ENCODE measurements at places on chromosomes 16 and 17.

- no peak for DNase-seq
These were observed 6.1 kb downstream of the RUNDC3A start for GRCh38 chr17:44314524-44314868.

DNA sequence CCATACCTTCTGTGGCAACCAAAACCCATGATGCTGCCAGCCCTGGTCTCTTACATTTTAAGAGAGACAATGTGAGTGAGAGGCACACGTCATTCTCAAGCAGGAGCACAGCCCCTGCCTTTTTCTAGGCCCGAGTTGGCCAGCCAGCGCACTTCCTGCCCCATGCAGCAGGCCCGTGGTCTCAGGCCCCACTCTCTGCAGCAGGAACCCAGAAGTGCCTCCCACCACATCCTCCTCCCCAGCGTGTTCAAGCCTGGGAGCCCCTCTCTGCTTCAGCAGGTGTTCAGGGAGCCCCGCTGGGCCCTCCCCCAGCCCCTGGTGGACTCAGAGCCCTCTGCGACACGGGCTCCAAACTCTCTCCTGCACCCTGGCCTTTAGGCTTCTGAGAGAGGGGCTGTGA lies 30.5 kb downstream of the ITGAE start:
- DNase-seq, result no peak

- no peak for DNase-seq
These were observed 148.0 kb downstream of the KCNJ12 start for GRCh38 chr17:21524211-21524591.

GRCh38 chr16:89561884-89562599 lies 1.6 kb downstream of the RPL13 start:
- DNase-seq, result no peak

GRCh38 chr17:36544044-36544306 lies 744 bp upstream of the GGNBP2 start:
- DNase-seq, result no peak

GRCh38 chr16:66095676-66096075 lies 270.8 kb upstream of the CDH5 start:
- no peak for DNase-seq

DNA sequence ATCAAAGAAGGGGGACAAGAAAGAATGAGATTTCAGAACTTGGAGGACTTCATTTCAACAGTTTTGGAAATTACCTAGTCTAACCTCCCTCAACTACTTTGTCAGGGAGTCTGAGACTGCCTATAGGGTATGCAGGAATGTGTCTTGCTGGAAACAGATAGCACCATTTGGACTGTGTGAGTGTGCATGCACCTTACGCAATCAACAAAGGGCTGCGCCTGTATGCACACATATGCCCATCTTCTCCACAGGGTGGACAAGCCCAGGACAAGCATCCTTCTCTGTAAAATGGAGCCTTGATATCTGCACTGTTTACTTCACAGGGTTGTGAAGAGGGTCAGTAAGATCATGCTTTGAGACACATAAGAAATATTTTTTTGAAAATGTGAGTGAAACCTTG lies 305.7 kb upstream of the ASIC2 start:
- DNase-seq, result no peak

GRCh38 chr17:47998044-47998443 lies 27.1 kb downstream of the CDK5RAP3 start:
- DNase-seq, result no peak

DNA sequence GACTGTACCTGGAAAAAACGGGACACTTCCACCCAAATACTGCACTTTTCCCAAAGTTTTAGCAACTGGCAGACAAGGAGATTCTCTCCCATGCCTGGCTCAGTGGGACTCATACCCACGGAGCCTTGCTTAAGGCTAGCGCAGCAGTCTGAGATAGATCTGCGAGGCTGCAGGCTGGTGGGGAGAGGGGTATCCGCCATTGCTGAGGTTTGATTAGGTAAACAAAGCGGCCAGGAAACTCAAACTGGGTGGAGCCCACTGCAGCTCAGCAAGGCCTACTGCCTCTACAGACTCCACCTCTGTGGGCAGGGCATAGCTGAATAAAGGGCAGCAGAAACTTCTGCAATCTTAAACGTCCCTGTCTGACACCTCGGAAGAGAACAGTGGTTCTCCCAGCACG lies 44.8 kb downstream of the UTP18 start:
- no peak for DNase-seq

DNA sequence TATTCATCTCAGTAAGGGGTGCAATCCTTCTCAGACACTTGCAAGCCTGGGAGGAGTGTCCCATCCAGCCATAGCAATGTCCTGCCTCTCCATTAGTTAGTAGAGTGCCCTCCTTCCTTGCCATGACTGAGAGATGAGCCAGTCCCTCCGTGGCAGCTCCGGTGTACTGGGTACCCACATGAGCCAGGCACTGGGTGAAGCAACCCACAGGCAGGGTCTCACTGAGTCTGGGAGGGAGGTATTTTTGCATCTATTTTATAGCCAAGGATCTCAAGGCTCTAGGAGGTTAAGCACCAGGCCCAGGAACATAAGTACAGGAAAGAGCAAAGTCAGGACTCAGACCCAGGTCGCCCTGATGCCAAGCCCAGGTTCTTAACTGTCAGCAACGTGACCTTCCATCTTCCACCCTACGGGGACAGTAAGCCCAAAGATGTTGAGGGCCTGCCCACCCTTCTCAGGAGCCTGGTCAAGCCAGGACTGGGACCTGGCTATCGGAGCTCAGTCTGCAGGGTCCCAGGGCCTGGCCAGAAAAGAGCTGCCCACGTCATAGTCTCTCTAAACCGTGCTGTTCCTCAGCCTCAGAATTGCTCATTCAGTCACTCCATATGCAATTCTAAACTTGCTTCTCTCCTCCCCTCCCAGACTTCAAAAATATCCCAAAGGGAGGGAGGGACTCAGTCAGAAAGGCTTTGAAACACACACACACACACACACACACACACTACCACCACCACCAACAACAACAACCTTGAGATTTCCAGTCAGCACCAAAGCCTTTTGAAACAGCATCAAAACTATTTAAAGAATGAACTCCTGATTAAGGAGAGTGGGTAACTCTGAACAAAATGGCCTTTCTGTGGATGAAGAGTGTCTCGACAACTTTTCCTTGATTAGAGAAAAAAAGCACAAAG lies 16.6 kb downstream of the NOS2 start:
- no peak for DNase-seq

GRCh38 chr16:24046442-24046841 lies 209.7 kb upstream of the CACNG3 start:
- DNase-seq, result no peak

- DNase-seq, result peak; percentile 74
These were observed 96.2 kb downstream of the RAP1GAP2 start for GRCh38 chr17:2892305-2892971.

GRCh38 chr16:10200637-10201586 lies 18.7 kb upstream of the GRIN2A start:
- no peak for DNase-seq

- DNase-seq, result no peak
These were observed 115.0 kb upstream of the SEC14L1 start for GRCh38 chr17:77025781-77026180.

- no peak for DNase-seq
These were observed 48.8 kb downstream of the PITPNM3 start for GRCh38 chr17:6507535-6507934.

- no peak for DNase-seq
These were observed 67.8 kb upstream of the NLK start for GRCh38 chr17:27974531-27975145.
